ENCODE measurements at places on chromosomes 2 and 18.

DNA sequence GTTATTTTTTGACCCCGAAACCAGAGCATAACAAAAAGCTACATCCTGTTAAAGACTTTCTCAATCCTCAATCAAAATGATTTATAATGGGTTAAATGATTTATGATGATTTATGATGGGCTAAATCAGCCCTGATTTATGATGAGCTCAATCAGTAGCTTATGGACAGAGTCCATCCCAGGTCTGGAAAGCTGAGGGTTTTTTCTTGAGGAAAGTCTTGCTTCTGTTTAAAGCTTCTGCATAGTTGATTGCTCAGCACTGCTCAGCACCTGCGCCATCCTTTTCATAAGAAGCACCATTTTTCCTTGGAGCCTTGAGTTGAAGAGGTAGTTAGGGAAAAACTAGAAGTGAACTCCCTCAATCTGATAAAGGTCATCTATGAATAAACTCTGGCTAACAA, 356.8 kb downstream of the CYRIA start:
- no peak for DNase-seq

- DNase-seq, result peak; percentile 56
Measured at GRCh38 chr2:215637651-215638050, 201.8 kb upstream of the FN1 start.

DNA sequence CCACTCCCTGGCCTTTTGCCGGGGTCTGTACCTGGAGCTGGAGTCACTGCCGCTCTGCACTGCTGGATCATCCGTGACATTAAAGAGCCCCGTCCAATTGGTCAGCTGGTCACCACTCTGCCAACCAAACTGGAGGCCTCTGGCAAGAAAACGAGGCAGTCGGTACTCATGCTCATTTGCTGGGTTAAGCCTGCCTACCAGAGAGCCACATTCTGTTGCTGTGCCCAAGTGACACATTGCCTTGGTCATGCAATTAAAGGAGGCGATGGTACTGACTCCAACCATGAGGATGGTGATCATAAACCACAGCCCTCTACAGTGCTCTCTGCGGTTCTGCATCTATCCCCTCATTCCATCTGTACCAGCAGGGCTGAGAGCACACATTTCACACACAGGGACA, 35.5 kb downstream of the ST8SIA5 start:
- no peak for DNase-seq

DNA sequence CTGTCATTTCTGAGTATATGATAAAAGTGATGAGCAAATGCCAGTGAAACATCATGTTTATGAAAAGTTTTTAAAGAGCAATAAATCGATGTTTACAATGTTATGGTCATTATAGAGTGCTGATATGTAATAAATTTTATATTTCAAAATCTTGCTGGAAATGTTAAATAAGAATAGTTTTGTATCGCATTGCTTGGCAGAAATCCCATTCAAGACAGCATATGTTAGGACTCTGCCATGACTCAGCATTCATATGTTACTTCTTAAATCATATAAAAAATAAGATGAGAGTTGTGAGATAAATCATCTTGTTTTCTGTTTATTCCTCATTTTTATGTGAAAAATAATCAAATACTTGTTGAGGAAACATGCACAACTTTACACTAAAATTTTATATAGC, 949.9 kb upstream of the NRXN1 start:
- DNase-seq, result peak; percentile 74

DNA sequence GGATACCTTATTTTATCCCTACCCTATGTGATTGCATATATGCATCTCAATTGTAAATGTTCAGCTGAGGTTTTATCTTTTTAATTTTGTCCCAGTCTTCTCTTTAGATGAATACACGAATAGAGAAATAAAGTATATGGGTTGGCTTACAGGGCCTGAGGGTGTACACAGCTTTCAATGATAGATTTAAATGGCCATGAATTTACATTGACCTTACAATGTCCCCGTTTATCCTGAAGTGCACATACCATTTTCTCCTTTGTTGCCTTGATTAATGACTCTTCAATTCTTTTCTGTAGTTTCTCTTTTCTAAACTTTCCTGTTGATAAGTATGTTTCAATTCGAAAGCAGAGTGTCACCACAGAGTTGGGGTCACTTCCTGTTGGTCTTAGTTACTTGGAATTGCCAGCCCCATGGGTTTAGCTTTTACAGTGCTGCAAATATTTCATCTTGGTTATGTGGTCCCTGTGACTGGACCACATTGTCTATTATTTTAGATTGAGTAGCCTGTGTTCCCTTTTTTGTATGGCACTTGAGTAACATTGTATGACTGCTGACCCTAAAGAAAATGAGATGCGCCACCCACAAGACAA, 1616.3 kb upstream of the ACVR2A start:
- DNase-seq, result no peak

DNA sequence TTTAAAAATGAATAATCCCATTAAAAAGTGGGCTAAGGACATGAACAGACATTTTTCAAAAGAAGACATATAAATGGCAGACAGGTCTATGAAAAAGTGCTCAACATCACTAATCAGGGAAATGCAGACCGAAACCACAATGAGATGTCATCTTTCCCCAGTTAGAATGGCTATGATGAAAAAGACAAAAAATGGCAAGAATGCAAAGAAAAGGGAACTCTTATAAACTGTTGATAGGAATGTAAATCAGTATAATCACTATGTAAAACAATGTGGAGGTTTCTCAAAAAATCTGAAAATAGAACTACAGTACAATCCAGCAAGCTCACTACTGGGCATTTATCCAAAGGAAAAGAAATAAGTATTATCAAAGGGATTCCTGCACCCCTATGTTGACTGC, 169.2 kb downstream of the METTL4 start:
- DNase-seq, result peak; percentile 50

DNA sequence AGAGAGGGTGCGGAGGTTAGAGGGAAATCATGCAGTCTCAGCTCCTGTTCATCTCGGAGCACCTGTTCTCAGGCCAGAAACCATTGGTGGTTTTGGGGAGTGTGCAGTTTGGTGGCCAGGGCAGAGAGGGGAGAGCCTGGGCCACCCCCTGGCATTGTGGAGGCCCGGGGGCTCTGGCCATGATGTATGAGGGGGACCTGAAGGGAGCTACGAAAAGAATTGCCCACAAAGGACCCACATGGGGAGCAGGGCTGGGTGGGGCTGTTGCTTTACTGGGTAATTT, 87.7 kb downstream of the DGKD start:
- no peak for DNase-seq

- no peak for DNase-seq
Measured at GRCh38 chr2:190789074-190790004, 91.3 kb upstream of the GLS start.

- DNase-seq, result no peak
Measured at GRCh38 chr2:179243046-179243445, 21.6 kb downstream of the SESTD1 start.

Measured in adipocyte (in vitro differentiated cells).